ENCODE measurements at places on chromosomes 4 and X.

DNA sequence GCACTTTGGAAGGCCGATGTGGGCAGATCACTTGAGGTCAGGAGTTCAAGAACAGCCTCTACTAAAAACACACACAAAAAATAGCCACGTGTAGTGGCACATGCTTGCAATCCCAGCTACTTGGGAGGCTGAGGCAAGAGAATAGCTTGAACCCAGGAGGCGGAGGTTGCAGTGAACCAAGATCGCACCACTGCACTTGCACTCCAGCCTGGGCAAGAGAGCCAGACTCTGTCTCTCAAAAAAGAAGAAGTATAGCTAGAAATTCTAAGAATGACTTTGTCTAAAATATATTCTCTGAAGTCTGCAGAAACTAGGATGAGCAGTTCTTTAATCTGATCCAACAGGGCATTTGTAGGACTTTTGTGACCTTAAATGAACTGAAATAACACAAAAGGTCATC, 17.4 kb downstream of the RBM47 start:
- DNase-seq: no peak

DNA sequence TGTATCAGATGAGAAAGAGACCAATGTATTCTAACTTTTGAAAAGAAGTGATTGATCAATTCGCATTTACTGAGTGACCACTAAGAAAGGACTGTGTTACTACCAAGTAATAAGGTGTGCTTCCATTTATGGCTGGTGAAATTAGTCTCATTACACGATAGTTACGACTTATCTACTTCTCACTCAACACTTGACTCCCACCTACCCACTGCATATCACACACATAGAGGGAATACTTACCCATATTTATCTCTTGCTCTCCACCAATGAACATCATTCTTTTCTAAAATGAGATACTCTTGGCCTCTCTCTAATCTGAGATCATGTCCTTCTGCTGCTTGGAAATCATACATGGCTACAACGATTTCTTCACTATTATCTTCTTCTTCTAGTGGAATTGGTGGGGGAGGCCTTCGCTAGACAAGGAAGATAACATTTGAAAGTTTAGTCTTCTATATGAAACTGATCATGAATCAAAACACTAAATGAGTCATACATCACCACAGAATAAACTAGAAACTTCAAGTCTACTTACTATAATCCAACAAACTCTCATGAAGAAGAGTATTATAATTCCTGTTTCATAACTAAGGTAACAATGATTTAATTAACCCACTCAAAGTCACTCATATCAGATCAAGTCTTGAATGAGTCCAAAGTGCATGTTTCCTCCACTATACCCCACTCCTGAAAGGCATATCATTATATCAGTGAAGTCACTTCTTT, 33.7 kb upstream of the TXK start:
- no peak for DNase-seq

DNA sequence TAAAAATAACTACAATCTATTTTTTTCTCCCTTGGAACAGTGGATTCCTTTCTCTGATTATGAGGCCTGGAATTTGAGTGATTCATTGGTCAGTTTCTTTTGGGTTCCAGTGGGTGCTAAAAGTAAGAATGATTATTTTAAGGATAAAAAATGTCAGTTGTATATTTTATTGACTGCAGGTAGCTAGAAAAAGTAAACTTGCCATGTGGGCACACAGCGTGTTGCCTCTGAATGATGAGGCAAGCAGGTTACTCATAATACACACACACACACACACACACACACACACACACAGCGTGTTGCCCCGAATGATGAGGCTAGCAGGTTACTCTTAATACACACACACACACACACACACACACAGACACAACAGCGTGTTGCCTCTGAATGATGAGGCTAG, 13.8 kb downstream of the GALNT7 start:
- DNase-seq: no peak

GRCh38 chrX:149569770-149570169, 17.5 kb downstream of the MAGEA9B start:
- DNase-seq: no peak

DNA sequence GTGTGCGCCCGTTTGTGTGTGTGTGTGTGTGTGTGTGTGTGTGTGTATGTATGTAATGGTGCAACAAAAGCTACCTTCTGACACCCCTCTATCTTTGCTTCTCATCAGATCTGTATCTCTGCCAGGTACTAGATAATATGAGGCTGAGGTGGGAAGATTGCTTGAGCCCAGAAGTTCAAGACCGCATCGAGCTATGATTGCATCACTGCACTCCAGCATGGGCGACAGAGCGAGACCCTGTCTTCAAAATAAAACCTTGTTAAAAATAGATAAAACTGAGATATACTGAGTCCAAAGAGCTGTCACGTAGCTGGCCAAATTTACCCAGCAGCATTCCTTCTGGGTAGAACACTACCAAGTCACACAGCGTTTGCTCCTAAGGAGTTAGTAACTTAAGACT, 18.4 kb downstream of the NLGN4X start:
- DNase-seq: no peak

DNA sequence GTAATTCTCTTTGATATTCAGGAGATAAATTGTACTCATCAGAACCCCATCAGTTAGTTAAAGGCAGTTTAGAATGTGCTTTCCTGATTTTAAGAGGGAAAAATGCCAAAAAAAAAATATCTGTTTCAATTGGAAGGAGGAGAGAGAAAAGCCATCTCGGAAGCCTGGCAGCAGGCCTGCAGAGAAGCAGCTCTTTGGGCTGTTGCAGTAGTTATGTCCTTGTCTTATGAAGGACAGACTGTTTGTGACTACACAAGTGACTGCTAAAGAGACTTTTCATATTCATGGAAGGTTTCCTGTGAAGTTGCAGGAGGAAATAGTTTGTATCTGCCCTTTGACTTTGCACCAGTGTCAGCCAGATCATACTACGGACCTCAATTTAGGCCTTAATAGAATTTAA, 88.8 kb downstream of the DCLK2 start:
- no peak for DNase-seq

- DNase-seq: no peak
These were observed 21.1 kb downstream of the PLP1 start for GRCh38 chrX:103797691-103798090.
